ENCODE measurements at places on chromosomes 1 and 21.

- DNase-seq: no peak
Measured at GRCh38 chr1:9726406-9726805, 74.9 kb downstream of the PIK3CD start.

- DNase-seq: no peak
Measured at GRCh38 chr1:201264072-201264471, 19.2 kb upstream of the PKP1 start.

DNA sequence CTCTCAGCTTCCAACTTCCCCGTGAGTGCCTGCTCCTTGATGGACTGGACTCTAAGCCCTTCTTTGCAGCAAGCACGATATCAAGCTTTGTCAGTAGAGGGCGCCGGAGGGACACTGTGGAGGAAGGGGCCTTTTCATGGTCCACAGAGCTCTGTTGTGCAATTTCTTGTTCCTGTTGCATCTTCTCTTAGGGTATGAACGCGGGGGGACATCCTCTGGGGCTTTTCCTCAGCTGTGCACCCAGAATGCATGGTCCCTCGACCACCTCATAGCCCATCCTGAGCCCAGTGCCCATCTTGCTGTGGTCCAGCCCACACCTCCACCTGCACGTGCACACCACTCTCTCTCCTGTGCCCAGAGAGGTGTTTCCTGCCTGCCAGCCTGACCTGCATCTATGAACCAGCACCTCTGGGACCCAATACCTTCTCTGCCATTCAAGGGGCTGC lies 556.8 kb downstream of the PTPRU start:
- DNase-seq: peak; percentile 94

DNA sequence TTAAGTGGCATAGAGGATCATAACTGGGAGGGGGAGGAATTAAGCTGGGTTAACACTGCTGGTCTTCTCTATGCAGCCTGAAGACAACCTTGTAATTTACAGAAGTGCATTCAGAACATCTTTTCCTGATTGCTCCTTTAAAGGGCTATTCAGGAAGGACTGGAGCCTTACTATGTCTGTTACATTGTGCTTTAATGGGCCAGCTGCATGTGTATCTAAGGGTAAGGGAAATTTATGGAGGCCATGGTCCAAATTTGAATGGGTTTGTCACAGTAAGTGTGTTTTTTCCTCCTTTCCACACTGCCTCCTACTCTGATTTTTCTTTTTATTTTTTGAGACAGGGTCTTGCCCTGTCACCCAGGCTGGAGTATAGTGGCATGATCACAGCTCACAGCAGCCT lies 19.6 kb downstream of the C1orf21 start:
- DNase-seq: no peak

- DNase-seq: no peak
Measured at GRCh38 chr1:64659478-64660138, 85.3 kb upstream of the RAVER2 start.

GRCh38 chr1:39732730-39733129 lies 6.0 kb upstream of the PPIE start:
- DNase-seq: no peak

DNA sequence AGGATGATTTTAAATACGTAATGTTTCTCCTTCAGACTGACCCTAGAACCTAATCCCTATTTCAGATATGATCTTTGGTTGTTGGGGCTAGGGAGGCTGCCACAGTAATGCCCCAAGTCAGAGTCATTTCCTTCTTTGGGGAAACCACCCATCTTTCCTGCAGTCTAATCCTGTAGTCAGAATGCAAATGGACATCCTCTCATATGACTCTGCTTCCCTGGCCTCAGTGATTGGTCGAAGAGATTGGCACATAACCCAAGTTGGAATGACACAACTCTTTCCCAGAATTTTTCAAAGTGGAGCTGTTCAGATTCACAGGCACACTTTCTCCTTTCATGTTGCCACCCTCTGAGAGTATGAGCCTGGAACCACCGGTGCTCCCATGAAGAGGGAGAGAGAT lies 58.8 kb upstream of the ZNF644 start:
- no peak for DNase-seq

- peak; percentile 39 for DNase-seq
Measured at GRCh38 chr1:231106347-231106746, 55.5 kb upstream of the TRIM67 start.

GRCh38 chr1:84985365-84985764 lies 11.5 kb downstream of the MCOLN2 start:
- DNase-seq: no peak

DNA sequence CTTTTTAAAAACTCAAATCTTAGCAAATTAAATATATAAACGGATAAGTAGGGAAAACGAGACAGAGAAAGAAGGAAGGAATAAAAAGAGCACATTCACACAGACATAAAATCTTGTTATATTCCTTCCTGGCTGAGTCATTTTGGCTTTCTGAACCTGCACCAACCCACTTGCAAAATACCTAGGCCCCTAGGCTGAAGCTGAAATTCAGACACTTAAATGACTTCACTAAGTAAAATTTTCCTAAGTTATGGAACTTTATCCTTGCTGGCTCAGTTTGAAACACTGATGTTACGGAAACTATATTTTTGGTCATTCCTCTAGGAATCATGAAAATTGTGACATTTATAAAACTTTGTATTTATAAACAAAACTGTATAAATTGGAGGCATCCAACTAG lies 462.8 kb upstream of the NFIA start:
- DNase-seq: no peak

DNA sequence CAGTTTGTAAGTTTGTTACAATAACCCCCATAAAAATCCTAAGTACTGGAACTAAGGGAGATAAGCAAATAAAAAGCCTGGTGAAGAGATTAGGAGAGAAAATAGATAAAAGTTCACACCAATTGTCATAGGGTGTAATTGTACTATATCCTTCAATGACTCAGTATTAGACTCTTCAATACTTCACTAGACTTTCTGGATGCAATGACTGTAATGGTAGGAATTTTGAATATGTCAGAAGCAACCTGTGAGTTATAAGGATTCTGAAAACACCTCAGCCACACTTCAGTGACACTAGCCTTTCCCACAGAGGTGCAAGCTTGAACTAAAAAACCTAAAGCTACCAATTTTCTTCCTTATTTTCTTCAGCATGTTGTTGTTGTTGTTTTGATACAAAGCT lies 147.9 kb downstream of the PTGER3 start:
- no peak for DNase-seq

DNA sequence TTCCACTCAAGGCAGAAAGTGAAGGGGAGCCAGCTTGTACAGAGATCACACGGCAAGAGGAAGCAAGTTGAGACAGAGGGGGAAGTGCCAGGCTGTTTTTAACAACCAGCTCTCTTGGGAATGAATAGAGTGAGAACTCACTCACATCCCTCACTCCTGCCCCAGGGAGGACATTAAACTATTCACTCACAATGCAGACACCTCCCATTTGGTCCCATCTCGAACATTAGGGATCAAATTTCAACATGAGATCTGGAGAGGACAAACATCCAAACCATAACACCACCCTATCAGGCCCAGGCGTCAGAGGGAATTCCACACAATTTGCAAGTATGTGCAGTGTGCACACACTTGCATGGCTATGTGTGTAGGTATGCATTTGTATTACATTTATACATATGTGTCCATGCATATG lies 62.7 kb downstream of the DMAP1 start:
- peak; percentile 29 for DNase-seq

- DNase-seq: no peak
Measured at GRCh38 chr1:50453266-50453665, 30.0 kb upstream of the DMRTA2 start.

DNA sequence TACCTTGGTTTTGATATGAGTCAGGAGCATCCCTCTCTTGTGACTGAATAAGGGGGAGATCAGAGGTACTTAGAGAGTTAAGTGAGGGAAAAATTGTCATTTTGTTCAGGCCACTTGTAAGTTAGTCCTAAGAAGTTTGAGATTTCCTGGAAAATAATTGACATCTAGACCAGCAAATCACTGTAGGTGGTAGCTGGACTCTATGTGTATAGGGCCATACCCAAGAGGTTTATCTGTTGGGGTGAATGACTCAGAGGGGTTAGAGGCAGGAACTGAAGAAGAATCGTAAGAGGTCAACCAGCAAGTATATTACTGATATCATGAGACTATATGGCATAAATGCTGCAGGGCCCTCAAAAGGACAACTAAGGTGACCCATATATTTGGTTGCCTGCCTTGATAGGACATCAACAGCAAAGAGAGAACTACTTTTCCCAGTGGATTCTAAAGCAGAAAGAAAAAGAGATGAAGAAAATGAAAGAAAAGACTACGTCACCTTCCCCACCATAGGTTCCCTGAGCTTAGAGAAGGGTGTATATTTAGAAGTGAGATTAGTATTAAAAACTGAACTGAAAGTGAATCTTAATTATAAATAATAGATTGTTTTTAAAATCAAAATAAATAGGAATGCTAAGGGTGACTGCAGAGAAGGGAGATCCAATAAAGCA lies 8.0 kb upstream of the RNPC3 start:
- DNase-seq: peak; percentile 21

DNA sequence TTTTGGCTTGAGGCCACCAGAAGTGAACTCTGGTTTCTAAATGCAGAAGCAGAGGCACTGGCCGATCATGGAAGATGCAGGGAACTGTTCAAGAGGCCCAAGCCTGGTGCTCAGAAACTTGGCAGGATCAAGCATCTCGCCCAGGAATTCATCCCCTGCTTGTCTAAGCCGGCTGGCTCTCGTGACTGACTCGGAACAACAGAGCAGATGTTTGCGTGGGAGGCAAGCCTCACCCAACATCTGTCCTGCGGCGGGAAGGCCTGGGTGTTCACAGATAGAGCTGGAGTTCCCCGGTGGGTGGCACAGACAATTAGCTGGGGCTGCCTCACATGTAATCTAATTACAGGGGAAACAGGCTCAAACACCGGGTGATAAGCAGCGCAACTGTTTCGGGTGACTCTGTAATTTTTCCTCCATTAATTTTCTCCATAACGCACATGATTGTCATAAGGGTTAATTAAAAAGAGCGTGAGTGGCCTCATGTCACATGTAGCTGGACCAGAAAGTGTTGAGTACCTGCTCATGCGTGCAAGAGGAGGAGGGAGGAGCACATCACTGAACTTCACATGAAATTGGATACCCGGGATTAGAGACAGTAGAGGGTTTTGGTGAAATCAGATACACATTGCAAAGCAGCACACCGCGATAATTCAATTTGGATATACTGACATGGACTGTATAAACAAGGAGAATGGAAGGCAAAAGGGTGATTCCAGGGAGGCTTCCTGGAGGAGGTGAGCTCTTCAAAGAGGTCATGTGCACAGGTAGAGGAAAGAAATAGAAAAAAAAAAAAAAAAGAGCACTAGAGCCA lies 180.0 kb downstream of the ETS2 start:
- peak; percentile 100 for DNase-seq

- no peak for DNase-seq
Measured at GRCh38 chr21:37032293-37032692, 25.8 kb downstream of the RIPPLY3 start.

DNA sequence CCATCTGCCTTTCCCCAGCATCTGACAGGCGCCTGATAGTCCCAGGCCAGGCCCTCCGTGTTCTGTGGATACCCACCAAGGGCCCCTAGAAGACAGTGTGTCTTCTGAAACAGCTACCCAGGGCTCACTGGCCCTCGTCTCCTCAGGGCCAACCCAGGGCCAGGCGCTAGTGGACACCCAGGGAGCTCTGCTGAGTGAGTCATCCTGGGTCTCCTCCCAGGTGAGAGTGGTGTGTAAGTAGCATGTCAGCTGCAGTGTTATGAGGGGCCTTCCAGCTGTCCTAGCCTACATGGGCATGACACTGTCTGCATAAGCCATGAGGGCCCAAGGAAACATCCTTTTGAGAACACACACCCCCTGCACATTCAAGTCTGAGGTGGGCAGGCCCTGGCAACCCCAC lies 36.7 kb downstream of the CHD5 start:
- DNase-seq: no peak

All from OCI-M1 (cell line).